ENCODE measurements at places on chromosomes 16 and 17. TPM values are rescaled to one million over a fixed set of nuclear protein-coding genes. Genes with fewer than 3 reads are reported as not detected.

The ITGA2B gene
- total RNA-seq, result 0.26 TPM

The KRT24 gene
- total RNA-seq, result not detected

The CFAP97D1 gene
- not detected for total RNA-seq

The CCR7 gene
- total RNA-seq, result not detected

The BCAR1 gene
- total RNA-seq, result 94.2 TPM

- no peak for DNase-seq
These were observed 78.2 kb downstream of the NXN start for GRCh38 chr17:901191-901950.

DNA sequence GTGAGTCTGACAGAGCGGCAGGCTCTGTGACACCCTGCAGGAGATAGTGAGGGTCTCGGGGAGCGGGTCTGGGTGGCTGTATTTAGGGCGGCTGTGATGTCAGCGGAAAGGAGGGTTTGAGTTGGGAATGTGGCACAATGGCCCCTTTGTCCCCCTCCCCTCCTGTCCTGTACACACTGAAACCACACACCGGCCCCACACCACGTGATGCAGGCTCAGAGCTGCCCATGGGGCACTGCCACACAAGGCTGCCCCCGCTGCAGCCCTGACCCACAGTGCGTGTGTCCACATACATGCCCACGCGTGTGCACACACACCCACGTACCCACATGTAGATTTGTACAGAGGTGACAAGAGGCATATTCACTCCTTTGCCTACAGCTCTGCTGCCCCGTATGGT lies 15.3 kb downstream of the SGCA start:
- DNase-seq, result no peak

- DNase-seq, result no peak
These were observed 6.2 kb upstream of the PSMD3 start for GRCh38 chr17:39974433-39974832.

Data from Caki2 (cell line).